ENCODE measurements at places on chromosomes 2 and 18. TPM values are rescaled to one million over a fixed set of nuclear protein-coding genes. Genes with fewer than 3 reads are reported as not detected.

DNA sequence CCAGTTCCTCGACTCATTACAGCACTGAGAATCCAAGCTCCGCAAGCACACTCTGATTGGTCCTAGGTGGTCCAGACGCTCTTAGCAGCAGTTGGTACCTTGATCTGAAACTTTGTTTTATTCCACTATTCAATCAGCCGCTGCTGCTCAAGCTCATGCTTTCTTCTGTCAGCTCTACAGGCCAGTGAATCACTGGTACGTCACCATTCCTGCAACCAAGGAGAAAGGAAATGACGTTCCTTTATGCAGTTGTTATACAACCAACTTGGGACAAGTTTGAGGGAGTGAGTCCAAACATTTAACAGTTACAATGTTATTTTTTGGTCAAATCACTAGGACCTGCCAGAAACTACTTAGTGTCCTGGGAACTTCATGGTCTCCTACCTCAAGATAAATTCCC is 398.8 kb upstream of the TMEFF2 start:
- no peaks in the 10 kb centered on the region for H3K4me1 ChIP-seq
- no peaks in the 10 kb centered on the region for H3K27me3 ChIP-seq
- H3K36me3 ChIP-seq, result no peaks in the 10 kb centered on the region
- no peak overlapping the region for H3K4me3 ChIP-seq
- H3K27ac ChIP-seq, result no peak overlapping the region

DNA sequence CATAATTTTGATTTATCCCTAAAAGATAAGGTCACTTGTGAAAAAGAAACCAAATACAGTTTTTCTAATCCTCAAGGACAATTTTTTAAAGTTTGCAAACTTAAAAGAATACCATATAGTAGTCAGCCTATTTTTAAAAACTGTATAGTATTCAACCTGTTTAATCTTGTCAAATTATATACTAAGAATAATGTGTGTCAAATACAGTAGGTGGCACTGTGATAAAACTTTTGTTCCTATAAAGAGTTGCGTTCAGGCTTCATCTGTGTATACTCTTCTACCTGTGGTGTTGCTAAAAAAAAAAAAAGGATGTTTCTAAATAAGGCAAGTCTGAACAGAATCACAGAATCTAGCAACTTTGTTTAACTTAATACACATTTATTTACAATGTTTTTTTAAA is 68.6 kb downstream of the CCDC138 start:
- H3K27me3 ChIP-seq, result no peaks in the 10 kb centered on the region
- H3K36me3 ChIP-seq, result no peaks in the 10 kb centered on the region
- DNase-seq, result no peak
- H3K4me3 ChIP-seq, result no peak overlapping the region
- no peak overlapping the region for H3K27ac ChIP-seq
- H3K4me1 ChIP-seq, result no peaks in the 10 kb centered on the region

GRCh38 chr2:66536997-66537396 is 102.1 kb downstream of the MEIS1 start:
- peaks cover 29% of the 10 kb centered on the region for H3K4me1 ChIP-seq
- H3K36me3 ChIP-seq, result no peaks in the 10 kb centered on the region
- no peaks in the 10 kb centered on the region for H3K27me3 ChIP-seq
- DNase-seq, result no peak
- H3K4me3 ChIP-seq, result no peak overlapping the region

DNA sequence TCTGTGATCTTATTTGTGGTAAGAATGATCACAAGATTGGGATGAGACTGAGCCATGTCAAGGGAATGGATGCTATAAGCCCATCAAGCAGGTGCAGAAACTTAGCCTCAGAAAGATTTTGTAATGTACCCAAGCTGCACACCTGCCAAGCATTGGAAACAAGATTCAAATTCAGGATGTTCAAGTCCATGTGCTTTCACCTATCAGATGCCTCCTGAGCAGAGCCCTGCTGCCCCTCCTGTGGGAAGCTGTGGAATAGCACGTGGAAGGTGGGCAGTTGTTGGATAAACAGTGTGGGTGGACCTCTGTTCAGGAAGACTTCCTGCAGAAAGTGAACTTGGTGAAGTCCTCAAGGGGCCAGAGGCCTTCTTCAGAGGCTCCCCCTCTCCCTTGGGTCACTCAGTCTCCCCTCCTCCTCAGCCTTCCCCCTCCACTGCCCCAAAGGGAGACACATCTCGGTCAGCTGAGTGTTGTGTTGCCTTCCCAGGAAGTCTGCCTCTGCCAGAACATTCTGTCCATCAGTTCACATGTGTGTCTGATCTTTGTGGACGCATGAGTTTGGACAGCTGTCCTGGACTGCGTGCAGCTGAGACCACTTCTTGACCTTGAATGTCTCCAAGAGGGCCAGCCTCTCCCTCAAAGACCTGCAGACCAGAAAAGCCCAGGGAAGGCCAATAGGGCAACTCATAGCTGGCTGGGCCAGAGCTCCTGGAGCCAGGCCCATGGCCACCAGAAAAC is 186.1 kb downstream of the INHBB start:
- DNase-seq, result no peak
- H3K27me3 ChIP-seq, result no peaks in the 10 kb centered on the region

GRCh38 chr2:86330001-86330400 is 7.4 kb downstream of the REEP1 start:
- no peak overlapping the region for H3K27ac ChIP-seq
- H3K4me3 ChIP-seq, result no peak overlapping the region
- H3K36me3 ChIP-seq, result no peaks in the 10 kb centered on the region
- H3K4me1 ChIP-seq, result no peaks in the 10 kb centered on the region
- H3K27me3 ChIP-seq, result no peaks in the 10 kb centered on the region
- no peak for DNase-seq

GRCh38 chr2:169462896-169463695 is 16.2 kb upstream of the BBS5 start:
- no peaks in the 10 kb centered on the region for H3K36me3 ChIP-seq
- H3K4me3 ChIP-seq, result no peak overlapping the region
- no peak for DNase-seq
- no peaks in the 10 kb centered on the region for H3K27me3 ChIP-seq

GRCh38 chr18:78423811-78424210 is 555.8 kb upstream of the SALL3 start:
- H3K27me3 ChIP-seq, result no peaks in the 10 kb centered on the region
- H3K36me3 ChIP-seq, result no peaks in the 10 kb centered on the region
- H3K27ac ChIP-seq, result no peak overlapping the region
- no peak overlapping the region for H3K4me3 ChIP-seq

DNA sequence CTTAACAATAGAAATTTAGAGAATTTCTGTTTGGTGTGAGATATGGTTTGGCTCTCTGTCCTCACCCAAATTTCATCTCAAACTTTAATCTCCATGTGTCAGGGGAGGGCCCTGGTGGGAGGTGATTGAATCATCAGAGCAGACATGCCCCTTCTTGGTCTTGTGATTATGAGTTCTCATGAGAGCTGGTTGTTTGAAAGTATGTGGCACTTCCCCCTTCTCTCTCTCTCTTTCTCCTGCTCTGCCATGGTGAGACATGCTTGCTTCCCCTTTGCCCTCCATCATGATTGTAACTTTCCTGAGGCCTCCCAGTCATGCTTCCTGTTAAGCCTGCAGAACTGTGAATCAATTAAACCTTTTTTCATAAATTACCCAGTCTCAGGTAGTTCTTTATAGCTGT is 524.7 kb upstream of the ACVR2A start:
- H3K36me3 ChIP-seq, result no peaks in the 10 kb centered on the region
- no peak for DNase-seq
- no peak overlapping the region for H3K27ac ChIP-seq
- no peak overlapping the region for H3K4me3 ChIP-seq
- H3K27me3 ChIP-seq, result no peaks in the 10 kb centered on the region

- H3K36me3 ChIP-seq, result no peaks in the 10 kb centered on the region
- no peak for DNase-seq
- H3K27ac ChIP-seq, result peak overlapping the region; percentile 83
- no peaks in the 10 kb centered on the region for H3K27me3 ChIP-seq
- peak overlapping the region; percentile 88 for H3K4me3 ChIP-seq
These were observed 4.3 kb upstream of the GATA6 start for GRCh38 chr18:22165049-22165602.

GRCh38 chr2:30275256-30275655 is 43.9 kb downstream of the LBH start:
- no peaks in the 10 kb centered on the region for H3K36me3 ChIP-seq
- no peak overlapping the region for H3K4me3 ChIP-seq

GRCh38 chr18:79400091-79400590 is 4.4 kb downstream of the NFATC1 start:
- H3K4me3 ChIP-seq, result peak overlapping the region; percentile 75
- H3K36me3 ChIP-seq, result no peaks in the 10 kb centered on the region
- peak overlapping the region; percentile 44 for H3K27ac ChIP-seq
- H3K4me1 ChIP-seq, result no peaks in the 10 kb centered on the region

DNA sequence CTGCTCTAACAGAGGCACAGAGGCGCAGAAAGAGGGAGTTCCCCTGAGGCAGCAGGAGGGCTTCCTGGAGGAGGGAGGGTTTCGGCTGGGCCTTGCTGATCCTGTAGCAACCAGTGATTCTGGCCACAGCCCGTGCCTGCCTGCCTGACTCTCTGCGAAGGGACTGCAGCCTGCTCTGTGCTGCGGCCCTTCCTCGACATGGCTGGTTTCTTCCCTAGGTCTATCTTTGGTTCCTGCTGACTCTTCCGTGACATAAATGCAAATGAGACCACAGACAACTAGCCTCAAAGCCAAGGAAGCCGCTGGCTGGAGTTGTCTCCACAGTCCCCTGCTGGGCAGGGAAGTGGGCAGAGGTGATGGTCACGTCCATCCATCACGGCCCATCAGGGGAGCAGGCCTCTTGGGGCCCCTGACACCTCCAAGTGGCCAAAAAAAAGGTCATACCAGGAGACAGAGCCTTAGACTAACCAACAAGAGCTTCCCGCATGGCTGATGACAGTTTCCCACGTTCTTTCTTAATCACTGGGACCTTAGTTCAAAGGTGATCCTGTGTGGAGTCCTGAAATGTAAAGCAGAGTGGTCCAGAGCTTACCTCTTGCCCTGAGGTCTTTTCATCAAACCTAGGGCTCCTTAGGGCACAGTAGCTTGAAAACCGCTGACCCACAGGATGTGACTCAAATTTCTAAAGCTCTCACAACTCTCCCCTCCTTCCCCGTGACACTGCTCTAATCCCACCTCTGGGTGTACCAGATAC is 55.3 kb downstream of the HS1BP3 start:
- no peaks in the 10 kb centered on the region for H3K4me1 ChIP-seq
- H3K36me3 ChIP-seq, result no peaks in the 10 kb centered on the region
- no peak overlapping the region for H3K4me3 ChIP-seq
- no peaks in the 10 kb centered on the region for H3K27me3 ChIP-seq

- no peak for DNase-seq
- H3K4me1 ChIP-seq, result no peaks in the 10 kb centered on the region
- H3K27me3 ChIP-seq, result no peaks in the 10 kb centered on the region
- H3K27ac ChIP-seq, result no peak overlapping the region
These were observed 6.0 kb upstream of the NEDD4L start for GRCh38 chr18:58038063-58038462.

Gene CD226
- total RNA-seq, result 0.44 TPM

Gene SERPINB2
- not detected for total RNA-seq

Gene C2orf76
- total RNA-seq, result 3.8 TPM

Gene LCT
- total RNA-seq, result not detected

Gene SCYGR4
- total RNA-seq, result not detected

Gene TRIM43
- total RNA-seq, result not detected

Gene FEV
- total RNA-seq, result 0.35 TPM

Gene ARHGEF33
- 0.53 TPM for total RNA-seq

Gene ZNF236
- 6.3 TPM for total RNA-seq

All from pancreas (tissue), 10 donors.